ENCODE measurements at places on chromosomes 7 and 10.

DNA sequence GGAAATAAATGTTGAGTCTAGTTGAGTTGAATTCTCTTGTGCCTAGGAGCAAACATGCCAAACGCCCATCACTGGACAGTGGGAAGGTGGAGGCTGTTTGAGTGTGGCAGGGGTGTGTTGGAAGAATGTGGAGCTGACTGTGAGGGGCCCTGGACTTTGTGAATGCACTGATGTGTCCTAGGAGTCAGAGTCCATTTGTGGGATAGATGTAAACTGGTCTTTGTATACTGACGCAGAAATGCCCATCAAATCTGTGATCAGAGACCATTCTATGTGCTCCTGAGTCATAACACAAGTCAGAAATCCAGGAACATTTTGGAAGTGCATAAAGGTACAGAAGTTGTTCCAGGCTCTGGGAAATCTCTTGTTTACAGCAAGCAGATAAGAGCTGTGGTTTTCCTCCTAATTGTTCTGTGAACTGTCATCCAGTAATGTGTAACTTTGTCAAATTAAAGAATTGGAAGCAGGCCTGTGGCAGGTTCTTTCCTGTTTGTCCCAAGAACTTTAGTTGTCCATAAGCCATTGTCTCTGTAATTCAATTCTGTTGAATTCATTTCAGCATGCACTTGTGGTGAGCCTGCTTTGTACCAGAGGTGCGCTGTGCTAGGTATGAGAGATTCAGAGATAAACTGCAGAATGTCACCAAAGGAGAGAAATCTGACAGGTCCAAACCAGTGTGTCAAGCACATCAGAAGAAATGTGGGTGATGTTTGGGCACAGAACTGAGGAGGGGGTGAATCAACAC, 7.6 kb downstream of the PRXL2A start:
- DNase-seq = no peak

DNA sequence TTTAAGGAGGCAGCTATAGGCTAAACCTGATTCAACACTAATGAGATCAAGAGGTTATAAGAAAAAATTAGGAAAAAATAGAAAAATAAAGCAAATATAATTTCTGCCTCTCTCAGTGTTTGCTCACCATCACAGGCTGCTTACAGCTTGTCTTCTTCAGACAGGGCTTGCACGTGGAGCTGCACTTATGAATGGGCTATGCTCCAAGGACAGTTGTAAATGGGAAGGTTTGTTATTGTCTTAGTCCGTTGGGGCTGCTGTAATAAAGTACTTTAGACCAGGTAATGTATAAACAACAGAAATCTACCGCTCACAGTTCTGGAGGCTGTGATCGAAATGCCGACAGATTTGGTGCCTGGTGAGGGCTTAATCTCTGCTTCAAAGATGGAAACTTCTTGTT, 219.8 kb downstream of the NEBL start:
- no peak for DNase-seq

GRCh38 chr10:120424198-120424464, 32.9 kb upstream of the PLPP4 start:
- no peak for DNase-seq

DNA sequence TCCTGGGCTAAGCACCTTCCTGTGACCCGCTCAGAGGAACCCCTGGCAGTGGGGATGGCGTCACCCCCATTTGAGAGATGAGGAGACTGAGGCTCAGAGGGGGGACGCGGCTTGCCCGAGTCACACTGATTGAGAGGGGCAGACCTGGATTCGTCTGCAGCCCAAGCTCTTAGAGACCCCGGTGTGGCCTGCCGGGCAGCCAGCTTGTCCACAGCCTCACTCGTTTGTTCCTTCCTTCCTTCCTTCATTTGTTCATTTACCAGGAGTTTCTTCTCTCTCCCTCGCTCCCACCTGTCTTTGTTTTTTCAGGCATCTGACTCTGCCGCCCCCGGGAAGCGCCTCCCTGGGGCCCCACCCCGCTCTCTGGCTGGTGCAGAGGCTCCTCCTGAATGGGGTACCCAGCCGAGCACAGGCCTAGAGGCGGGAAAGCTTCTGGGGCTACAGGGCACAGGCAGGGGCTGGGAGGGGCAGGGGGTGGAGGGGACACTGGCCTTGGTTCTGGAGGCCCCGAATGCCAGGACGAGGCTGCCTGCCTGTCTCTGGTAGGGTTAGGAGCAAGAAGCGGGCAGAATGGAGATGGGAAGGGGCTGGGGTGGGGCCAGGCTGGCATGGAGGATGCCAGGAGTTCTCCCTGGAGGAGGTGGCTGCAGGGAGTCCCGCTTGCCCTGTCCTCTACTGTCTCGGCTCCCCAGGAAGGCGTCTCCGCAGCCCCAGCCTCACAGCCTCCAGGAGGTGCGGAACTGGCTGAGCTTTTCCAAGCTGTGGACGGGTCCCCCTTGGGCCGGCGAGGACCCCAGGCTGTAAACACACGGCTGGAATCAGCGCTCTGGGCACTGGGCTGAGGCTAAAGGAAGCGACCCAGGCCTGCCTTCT, 91.6 kb downstream of the UNCX start:
- DNase-seq = no peak

DNA sequence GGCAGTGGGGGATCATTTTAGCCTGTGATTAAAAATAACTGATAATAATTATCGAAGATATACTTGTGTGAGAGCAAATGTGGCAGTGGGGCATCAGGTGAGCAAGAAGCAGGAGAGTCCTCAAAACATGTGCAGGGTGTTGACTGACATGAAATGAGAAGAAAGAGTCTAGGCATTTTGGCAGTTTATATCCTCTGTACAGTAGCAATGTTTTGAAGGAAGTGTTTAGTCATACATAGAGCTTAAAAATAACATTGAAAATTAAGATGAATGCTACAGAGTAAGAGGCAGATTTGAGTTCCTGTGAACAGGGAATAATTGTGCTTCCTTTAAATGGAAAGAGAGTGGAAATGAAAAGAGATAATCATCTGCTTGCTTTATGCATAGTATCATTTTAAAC, 47.4 kb downstream of the VPS50 start:
- DNase-seq = no peak

DNA sequence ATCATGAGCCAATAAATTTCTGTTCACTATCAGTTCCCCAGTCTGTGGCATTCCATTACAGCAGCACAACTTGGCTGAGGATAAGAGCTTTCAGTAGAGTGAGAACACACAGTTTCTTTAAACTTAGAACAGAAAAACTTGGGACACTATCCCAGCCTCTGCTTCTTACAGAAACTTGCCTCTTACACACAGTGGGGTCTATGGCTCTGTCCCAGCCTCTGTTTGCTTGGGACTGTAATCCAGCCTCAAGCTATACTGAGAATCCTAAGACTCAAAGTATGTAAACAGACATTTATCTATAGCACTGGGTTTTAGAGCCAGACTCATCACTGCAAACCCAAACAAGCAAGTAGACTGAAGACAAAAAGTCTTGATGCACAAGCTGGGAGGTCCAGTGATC, 355.8 kb upstream of the VSTM2A start:
- no peak for DNase-seq

DNA sequence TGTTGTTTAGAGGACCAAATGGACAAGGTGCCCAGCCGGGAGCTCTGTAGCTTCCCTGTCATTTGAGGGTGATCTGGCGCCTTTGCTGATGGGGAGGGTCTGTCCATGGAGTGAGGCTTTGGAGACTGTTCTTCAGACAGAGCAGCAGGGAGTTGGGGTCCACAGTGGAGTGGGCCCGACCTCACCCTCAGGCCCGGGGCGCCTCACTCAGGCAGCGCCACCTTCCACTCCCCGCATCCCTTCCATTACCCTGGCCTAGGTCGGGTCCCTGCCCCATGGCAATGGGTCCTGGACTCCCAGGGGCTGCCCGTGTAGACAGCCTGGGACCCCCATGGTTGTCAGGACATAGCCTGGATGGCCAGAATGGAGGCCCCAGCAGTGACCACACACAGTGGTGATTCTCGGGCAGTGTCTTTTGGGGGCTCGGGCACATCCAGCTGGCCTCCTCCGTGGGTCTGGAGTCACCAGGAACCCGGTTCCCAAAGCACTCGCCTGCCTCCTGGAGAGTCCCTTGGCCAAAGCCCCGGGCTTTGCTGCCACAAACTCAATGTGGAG, 38.5 kb downstream of the TCERG1L start:
- no peak for DNase-seq

- no peak for DNase-seq
Measured at GRCh38 chr10:95264227-95265051, 26.4 kb downstream of the PDLIM1 start.

DNA sequence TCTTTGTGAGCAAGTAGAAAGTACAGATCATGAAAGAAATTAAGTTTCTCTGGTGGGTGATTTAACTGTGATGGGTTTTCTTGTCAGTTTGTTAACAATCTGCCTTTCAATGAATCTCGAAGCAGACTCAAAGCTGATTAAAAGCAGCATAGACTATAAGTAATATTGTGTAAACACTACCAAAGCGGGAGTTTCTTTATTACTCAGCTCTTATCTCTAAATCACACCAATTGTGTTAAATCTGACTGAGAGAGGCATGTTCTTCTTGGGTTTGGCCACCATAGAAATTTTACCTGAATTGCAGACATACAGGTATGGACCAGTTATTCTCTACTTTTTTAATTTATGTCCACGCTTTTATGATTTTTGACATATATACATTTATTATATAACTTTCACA, 65.2 kb downstream of the DKK1 start:
- DNase-seq = no peak

DNA sequence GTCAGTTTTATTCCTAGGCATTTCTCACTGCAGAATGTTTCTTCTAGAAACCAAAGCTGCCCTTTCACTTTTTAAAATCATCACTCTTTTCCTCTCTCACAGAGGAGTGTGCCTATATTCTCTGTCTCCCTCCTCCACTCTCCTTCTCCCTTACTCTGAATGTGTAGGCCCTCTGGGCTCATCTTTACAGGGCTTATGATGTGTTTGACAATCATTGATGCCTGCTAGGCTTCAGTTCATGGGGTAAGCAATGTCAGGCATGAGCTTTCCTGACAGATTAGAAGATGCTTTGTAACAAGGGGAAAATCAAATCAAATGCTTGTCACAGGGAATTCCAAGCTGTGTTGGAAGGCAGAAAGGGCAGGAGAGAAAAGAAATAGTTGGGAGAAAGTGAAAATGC, 742.9 kb downstream of the SORCS3 start:
- no peak for DNase-seq

GRCh38 chr7:47720141-47720906, 138.4 kb upstream of the TNS3 start:
- DNase-seq = no peak

DNA sequence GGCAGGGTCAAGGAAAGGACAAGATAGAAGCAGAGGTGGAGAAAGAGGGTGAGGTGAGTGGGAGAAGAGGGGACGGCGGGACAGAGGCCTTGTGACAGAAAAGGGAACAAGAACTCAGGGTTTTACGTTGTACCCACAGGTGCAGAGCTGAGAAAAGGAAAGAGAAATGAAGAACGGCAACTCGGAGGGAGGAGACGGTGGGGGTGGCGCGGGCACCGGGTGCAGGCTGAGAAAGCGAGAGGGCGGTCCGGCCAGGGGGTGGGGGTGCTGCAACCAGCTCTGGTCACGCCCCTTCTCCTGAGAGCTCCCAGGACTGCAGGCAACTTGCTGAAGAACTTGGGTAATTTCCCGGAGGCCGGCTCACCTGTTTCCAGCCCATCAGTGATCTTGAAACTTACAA, 65.3 kb downstream of the CARD11 start:
- DNase-seq = no peak

GRCh38 chr10:38127812-38128211, 33.7 kb downstream of the ZNF37A start:
- DNase-seq = no peak

DNA sequence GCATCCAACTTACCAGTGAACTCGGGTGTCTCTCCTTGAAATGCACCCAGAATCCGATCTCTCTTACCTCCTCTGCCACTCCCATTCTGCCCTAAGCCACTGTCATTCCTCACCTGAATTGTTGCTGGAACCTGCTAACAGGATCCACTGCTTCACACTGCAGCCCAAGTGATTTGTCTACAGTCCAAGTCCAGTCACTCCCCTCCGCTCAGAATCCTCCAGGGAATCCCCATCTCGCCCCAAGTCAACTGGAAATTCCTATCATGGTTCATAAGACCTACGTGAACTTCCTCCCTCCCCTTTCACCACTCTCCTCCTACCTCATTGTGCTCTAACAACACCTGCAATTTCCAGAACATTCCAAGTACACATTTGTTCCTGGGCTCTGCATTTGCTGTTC, 91.3 kb downstream of the SCRN1 start:
- DNase-seq = no peak

DNA sequence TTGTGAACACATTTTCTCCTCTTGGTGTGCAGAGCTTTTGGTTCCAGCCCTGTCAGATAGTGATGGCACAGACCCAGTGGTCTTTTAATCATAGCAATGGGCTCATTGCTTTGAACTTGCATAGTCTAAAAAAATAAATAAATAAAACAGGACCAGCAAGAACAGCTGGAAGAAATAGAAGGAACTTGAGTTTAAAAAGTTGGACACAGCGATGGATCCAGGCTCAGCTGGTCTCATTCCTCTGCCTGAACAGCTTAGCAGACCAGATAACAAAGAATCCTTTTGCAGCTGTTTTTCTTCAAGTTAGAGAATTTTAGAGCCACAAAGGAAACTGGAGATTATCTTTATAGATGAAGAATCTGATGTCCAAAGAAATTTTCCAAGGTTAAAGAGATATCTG, 1005.6 kb downstream of the LRMDA start:
- no peak for DNase-seq

DNA sequence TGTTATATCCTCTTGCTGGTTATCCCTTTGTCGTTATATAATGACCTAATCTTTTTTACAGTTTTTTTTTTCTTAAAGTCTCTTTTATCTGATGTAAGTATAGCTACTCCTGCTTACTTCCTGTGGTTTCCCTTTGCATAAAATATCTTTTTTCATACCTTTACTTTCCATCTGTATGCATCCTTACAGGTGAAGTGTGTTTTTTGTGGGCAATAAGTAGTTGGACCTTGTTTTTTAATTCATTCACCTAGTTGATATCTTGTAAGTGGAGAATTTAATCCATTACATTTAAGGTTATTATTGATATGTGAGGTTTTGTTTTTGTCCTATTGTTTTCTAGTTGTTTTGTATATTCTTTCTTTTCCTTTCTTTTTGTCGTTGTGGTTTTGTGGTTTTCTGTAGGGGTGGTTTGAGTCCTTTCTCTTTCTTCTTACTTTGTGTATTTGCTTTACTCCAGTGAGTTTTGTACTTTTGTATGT, 168.6 kb downstream of the MLLT10 start:
- DNase-seq = no peak

DNA sequence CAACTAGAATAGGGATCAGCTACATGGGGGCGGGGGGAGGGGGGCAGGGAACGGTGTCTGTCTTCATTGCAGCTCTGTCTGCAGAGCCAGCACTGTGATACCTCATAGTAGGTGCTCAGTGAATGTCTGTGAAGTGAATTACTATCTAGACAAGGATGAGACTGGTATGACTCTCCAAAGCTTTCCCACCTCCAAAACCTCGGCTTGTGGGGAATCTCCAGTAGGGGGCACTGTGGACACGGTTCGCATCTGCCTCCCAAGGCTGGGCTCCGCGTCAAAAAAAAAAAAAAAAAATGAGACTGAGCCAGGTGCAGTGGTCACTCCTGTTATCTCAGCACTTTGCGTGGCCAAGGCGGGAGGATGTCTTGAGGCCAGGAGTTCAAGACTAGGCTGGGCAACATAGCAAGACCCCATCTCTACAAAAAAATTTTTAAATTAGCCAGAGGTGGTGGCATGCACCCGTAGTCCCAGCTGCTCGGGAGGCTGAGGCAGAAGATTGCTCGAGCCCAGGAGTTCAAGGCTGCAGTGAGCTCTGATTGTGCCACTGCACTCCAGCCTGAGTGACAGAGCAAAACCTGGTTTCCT, 9.6 kb downstream of the TRIM56 start:
- no peak for DNase-seq

GRCh38 chr7:94998266-94999068, 91.1 kb downstream of the PPP1R9A start:
- DNase-seq = no peak
